ENCODE measurements at places on chromosomes 12 and 14.

GRCh38 chr14:94656043-94656442, 43.9 kb downstream of the SERPINA3 start:
- DNase-seq, result no peak

- no peak for DNase-seq
Measured at GRCh38 chr14:91919814-91920213, 27.7 kb downstream of the FBLN5 start.

DNA sequence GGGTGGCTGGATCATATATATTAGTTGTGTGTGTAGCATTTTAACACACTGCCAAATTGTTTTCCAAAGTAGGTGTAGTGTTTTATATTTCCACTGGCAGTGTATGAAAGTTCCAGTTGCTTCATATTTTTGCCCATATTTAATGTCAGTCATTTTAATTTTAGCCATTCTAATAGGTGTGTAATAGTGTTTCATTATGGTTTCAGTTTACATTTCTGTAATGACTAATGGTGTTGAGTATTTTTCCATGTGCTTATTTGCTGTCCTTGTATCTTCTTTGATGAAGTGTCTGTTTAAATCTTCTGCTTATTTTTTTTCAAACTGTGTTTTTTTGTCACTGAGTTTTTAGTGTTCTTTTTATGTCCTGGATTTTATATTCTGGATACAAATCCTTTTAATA, 8.7 kb downstream of the TBC1D15 start:
- no peak for DNase-seq

GRCh38 chr12:106088246-106088808, 50.4 kb downstream of the NUAK1 start:
- no peak for DNase-seq

DNA sequence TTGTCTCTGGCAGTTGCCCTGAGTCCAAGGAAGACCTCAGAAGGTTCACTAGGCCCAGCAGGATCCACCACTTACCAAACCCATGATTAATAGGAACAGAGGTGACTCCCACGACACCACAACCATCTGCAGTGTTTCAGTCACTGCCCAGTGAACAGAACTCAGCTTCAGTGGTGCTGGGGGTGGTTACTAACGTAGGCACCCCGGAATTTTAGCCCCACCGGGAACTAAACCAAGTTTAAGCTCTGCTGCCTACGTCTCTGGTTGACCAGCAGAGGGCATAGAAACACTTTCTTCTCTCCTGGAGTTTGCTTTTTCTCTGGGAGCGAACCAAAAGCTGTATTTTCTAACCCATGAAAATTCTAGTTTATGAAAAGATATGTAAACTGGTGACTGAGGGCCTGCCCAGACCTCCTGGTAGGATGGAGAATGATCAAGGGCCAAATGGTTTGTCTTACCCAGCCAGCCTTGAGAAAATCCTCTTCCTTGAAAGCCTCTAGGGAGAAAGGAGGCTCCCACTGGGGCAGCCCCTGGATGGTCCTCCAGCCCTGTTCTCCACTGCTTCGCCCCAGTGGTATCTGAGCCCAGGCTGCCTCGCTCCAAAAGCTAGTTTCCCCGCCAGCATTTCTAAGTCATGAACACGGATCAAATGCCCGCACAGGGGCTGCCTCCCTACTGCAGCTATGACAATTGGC, 379.8 kb downstream of the DPF3 start:
- peak; percentile 21 for DNase-seq

- no peak for DNase-seq
Measured at GRCh38 chr12:117622087-117622486, 260.7 kb upstream of the NOS1 start.

- DNase-seq, result no peak
Measured at GRCh38 chr12:111693818-111694217, 8.0 kb downstream of the ACAD10 start.

DNA sequence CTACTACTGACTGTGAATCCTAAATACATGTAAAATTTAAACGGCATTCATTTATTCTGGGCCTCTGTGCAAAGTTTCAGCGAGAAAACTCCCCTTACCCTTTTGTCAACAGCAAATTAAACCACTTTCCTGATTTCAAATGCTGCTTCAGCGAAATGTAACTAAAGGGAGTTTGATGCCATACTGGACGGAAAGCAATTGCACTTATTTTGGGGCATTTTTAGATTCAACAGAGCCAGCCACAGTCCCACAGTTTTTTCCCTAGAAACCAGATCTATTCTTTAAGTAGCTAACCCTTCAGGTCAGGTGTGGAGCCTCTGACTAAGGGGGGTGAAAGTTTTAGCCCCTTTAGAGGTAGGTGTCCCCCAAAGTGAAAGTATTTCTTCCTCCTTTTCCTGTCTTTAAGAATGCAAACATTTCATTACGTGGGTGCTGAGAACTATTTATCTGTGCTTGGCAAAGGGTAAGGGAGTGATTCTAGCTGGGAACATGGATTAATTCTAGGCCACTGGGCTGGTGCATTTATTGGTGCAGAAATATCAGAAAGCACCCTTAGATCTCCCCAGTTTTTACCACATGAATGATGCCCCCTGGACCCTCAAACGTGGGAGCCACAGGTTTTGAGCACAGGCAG, 72.7 kb downstream of the SPTB start:
- DNase-seq, result no peak

DNA sequence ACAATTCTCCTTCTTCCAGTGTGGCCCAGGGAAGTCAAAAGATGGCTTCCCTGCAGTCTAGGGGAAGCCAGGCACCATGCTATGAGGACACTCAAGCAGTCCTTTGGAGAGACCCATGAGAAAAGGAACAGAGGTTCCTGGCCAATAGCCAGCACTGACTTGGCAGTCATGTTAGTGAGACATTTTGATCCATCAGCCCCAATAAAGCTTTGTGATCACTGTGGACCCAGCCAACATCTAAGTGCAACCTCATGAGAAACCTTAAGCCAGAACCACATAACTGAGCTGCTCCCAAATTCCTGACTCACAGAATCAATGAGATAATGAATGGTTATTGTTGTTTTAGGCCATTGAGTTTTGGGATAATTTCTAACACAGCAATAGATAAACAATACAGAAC, 51.0 kb upstream of the NAP1L1 start:
- DNase-seq, result no peak

GRCh38 chr14:103094406-103095209, at the start of gene EXOC3L4:
TSS of gene EXOC3L4 (plus strand) at chr14:103094725. CDS start at chr14:103100220, 5,495 bp downstream.
- no peak for DNase-seq

- no peak for DNase-seq
Measured at GRCh38 chr14:87133073-87133801, 859.7 kb downstream of the GALC start.

DNA sequence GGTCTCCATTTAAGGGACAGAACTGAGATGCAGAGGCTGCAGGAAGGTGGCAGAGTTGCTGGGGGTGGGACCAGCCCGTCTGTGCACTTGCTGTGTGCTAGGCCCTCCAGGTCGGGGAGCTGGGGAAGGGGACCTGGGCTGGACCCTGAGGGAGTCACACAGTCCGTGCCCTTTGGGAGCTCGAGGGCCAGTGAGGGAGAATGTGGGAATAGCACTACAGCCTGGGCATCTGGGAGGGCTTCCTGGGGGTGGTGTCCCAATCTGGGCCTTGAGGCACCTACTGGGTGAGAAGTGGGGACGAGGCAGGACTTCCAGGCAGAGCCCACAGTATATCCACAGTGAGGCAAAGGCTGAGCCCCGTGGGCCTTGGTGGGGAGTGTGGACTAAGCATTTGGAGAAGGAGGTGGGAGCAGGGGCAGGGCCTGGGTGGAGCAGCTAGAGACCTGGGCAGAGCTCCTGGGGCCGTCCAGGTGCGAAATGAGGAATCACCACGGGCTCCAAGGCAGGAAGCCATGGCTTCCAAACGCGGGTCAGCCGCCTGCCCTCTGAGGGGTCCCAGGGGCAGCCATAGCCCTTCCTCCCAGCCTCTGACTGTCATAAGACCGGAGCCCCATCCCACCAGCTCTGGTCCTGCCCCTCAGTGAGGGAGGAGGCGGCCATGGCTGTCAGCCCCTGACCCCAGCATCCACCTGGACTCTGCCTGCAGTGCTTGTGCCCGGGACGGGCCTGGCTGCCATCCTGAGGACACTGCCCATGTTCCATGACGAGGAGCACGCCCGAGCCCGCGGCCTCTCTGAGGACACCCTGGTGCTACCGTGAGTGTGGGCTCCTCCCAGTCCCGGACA, 6.6 kb downstream of the ASPG start:
- DNase-seq, result no peak

- DNase-seq, result no peak
Measured at GRCh38 chr12:131094831-131095805, 141.4 kb downstream of the ADGRD1 start.

DNA sequence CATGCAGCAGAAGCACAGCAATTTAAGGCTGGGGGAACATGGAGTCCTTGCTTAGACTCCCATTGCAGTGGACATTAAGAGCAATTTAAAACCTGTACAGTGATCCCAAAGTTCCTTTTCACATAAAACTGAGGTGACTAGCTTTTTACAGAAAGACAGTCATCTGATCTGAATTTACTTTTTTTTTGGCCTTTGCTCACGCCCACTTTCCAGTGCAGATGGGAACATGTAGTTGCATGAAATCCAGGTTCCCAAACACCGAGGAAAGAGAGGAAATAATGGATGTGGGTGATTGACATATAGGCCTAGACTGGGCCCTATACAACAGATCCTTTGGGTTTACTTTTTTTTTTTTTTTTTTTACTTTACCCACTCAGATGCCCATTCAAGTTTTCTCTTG, 126.4 kb upstream of the PTPRB start:
- DNase-seq, result no peak

- no peak for DNase-seq
Measured at GRCh38 chr12:32891956-32892355, 4.6 kb downstream of the PKP2 start.

- DNase-seq, result no peak
Measured at GRCh38 chr14:36988568-36988967, 183.8 kb downstream of the SLC25A21 start.

- no peak for DNase-seq
Measured at GRCh38 chr14:100884456-100884855, 19.1 kb downstream of the RTL1 start.

GRCh38 chr12:113093409-113094101, 37.0 kb downstream of the DTX1 start:
- DNase-seq, result no peak

- no peak for DNase-seq
Measured at GRCh38 chr12:66516133-66516532, 162.7 kb downstream of the GRIP1 start.

- no peak for DNase-seq
Measured at GRCh38 chr12:31029468-31029867, 44.2 kb upstream of the DDX11 start.

- no peak for DNase-seq
Measured at GRCh38 chr12:106378788-106379187, 21.2 kb downstream of the POLR3B start.

DNA sequence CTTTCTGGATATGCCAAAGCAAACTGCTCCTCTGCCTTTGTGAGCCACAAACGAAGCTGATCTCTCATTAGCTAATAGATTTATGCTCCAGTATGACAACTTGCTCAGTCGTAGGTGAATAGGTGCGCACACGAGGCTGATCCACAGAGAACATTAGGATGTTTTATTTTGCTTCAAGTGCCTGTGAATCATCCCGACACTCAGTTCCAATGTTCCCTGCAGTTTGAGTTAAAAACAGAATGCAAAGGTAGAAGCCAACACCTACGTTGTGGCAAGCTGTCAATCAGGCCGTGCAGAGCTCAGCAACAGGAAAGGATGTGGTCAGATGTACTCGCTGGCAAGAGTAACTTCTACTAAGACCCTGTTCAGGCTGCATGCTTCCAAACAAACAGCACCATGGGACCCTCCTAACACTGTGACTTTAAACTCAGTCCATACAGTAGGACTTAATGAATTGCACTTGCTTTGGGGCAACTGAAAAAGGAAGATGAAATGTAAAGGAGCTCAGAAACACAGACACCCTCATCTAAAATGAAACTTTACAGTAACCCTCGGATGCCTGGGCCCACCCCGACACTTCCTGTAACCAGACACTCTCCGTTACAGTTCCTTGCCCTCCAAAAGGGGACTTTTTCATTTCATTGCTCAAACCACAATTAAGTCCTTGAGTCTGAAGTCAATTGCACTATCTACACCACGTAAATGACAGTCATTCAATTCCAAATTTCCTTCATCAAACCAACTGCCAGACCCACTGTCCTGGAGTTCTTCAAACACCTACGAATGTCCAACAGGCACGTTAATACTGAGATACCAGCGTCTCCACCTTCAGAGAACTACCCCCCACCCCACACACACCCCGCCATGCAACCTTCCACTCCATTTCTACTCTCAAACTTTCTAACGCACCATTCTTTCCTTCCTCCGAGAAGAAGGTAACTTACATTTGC, 1.6 kb downstream of the CCDC88C start:
- DNase-seq, result peak; percentile 82

DNA sequence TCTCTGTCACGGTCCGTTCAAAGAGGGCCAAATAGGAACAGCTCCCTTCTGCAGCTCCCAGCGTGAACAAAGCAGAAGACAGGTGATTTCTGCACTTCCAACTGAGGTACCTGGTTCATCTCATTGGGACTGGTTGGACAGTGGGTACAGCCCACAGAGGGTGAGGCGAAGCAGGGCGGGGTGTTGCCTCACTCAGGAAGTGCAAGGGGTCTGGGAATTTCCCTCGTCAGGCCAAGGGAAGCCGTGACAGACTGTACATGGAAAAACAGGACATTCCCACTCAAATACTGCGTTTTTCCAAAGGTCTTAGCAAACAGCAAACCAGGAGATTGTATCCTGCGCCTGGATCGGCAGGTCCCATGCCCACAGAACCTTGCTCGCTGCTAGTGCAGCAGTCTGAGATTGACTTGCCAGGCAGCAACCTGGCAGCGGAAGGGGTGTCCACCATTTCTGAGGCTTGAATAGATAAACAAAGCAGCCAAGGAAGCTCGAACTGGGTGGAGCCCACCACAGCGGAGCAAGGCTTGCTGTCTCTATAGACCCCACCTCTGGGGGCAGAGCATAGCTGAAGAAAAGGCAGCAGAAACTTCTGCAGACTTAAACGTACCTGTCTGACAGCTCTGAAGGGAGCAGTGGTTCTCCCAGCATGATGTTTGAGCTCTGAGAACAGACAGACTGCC, 22.7 kb downstream of the SLC38A1 start:
- no peak for DNase-seq

- no peak for DNase-seq
Measured at GRCh38 chr12:131829356-131829747, 1.2 kb downstream of the MMP17 start.

GRCh38 chr12:3202096-3202495, 124.9 kb downstream of the TSPAN9 start:
- DNase-seq, result no peak

- no peak for DNase-seq
Measured at GRCh38 chr14:99382071-99382470, 98.6 kb downstream of the SETD3 start.

- DNase-seq, result no peak
Measured at GRCh38 chr12:76242813-76243550, 105.2 kb downstream of the BBS10 start.

- no peak for DNase-seq
Measured at GRCh38 chr14:80699861-80700260, 241.7 kb downstream of the CEP128 start.

DNA sequence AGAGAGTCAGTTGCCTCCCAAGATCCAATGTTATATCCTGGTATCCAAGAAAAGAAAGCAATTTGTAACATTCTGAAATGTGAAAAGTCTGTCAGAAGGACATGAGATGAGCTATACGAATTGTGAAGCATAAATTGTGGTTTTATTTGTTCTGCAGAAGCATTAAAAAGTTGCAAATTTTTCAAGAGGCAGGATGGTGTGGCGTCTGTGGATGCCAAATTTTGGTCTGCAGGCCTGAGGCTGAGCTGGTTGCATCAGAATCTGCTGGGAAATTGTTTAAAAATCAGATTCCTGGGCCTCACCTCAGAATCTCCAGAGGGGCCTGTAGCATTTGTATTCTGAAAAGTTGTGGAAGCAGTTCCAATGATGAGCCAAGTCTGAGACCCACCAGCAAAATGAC, 284.7 kb downstream of the NUAK1 start:
- DNase-seq, result no peak

GRCh38 chr12:59574406-59574805, 21.4 kb upstream of the SLC16A7 start:
- no peak for DNase-seq

Measured in CD4-positive, alpha-beta T cell treated with Interleukin-12 subunit alpha and Interleukin-12 subunit beta, for 1 hour (primary cell).